Uterus (tissue), 4 donors: ENCODE measurements at places on chromosomes 3 and 15. TPM values are rescaled to one million over a fixed set of nuclear protein-coding genes. Genes with fewer than 3 reads are reported as not detected.

GRCh38 chr3:142801746-142802145 is 77.9 kb downstream of the TRPC1 start:
- no peak for DNase-seq

GRCh38 chr15:56719774-56720555 is 13.3 kb downstream of the ZNF280D start:
- no peak for DNase-seq

DNA sequence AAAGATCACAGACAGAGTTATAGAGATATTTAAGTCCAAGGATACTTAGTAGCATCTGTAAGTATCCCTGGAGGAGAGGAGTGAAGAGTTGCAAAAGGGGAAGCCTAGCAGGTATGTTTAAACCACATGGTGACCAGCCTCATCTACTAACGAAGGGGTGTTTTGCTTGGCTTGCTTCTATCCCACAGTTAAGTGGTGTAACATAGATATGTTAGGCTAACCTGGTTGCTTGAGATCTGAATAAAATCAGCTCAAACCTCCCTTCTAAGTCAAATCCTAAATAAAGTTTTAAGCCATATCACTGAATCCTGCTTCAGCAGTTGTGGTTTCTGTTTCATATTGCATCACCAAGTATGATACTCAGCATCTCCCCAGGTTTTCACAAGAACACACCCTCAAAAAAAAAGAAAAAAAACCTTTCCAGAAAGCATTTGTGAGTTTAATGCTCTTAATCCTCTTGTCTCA is 880.2 kb downstream of the ROBO1 start:
- DNase-seq, result no peak

DNA sequence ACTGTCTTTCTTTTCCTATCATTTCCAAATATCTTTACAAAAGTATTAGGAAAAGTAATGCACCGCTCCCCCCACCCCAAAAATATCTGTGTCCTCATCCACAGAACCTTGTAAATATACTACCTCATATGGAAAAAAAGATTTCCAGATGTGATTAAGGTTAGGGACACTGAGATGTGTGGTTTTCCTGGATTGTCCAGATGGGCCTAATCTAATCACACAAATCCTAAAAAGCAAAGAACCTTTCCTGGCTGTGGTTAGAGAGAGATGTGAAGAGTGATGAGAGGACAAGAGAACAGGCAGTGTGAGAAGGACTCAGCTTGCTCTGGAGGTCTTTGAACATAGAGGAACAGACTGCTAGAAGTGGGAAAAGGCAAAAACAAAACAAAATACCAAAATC is 77.7 kb downstream of the ROBO1 start:
- no peak for DNase-seq

GRCh38 chr15:99545605-99546004 is 20.2 kb upstream of the MEF2A start:
- no peak for DNase-seq

DNA sequence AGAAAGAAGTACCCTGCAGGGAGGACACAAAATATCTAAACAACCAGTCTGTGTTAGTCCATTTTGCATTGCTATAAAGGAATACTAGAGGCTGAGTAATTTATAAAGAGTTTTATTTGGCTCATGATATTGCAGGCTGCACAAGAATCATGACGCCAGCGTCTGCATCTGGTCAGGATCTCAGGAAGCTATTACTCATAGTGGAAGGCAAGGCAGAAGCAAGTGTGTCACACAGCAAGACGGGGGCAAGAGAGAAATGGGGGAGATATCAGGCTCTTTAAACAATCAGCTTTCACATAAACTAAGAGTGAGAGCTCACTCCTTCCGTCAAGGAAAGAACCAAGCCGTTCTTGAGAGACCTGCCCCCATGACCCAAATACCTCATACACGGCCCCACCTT is 614.8 kb downstream of the ZIC1 start:
- no peak for DNase-seq

The SNTN gene
- total RNA-seq, result not detected

DNA sequence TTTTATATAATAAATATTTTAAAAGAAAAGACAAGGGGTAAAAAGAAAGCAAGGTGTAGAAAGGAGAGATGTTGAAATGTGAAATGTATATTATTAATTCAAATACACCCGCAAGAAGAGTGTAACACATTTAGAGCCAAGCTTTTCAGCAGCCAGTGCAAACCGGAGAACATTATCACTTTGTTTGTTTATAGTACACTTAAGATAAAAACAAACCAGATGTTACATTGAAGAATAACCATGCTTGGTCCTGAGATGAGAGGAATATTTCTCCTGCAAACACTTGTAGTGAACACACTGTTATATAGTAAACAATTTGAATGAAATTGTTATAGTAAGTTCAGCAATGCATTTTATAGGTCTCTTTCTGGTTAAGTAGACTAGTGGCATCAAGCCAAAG is 1441.5 kb downstream of the OTOL1 start:
- DNase-seq, result no peak

DNA sequence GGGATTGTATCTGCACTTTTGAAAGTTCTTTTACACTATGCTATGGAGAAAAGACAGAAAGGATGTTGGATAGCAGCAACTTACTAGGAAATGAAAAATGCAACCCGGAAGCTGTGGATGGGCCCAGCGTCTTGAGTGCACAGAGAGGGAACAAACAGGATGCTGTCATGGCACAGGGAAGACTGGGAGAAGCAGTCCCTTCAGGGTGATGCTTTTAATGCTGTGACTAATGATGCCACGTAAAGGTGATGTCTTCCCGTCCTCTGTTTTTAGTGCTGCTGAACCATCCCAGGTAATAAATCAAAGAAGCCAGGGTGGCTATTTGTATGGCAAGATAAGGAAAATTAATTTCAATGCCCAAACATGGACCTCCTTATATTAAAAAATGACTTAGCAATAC is 437.6 kb downstream of the FOXP1 start:
- DNase-seq, result no peak

The GAP43 gene
- not detected for total RNA-seq

- DNase-seq, result no peak
These were observed 13.4 kb downstream of the FOXL2NB start for GRCh38 chr3:138960417-138960852.

DNA sequence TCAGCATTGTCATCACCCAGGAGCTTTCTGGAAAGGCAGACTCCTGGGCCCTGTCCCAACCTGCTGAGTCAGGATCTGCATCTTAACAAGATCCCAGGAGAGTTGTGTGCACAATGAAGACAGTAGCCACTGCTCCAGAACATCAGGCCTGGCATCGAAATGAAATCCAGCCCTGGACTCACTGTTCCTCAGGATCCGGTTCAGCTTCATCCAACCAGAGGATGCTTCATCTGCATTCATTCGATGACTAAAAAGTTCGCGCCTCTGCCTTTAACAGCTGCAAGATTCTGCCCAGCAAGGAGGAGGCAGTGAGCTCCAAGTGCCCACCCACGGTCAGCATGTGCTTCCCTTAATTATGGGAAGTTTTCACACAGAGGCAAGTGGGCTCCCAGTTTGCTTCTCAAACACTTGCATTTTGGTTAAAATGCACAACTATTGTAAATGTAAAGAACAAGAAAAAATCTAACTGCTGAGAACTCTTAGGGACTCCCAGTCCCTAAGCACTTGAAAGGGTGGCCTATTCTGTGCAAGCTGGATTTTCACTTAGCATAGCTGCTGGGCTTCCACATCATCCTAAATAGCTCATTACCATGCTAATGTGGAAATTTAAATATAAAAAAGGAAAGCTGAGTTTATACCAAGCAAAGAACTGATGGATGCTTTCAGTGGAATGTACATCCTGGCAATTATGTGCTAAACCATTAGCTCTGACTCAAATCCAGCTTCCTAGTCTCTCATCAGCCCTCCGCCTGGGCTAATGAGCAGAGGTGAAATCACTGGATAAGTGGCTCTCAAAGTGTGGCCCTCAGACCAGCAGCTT is 25.5 kb upstream of the ESYT3 start:
- no peak for DNase-seq

GRCh38 chr3:112687616-112688015 is 46.7 kb upstream of the CCDC80 start:
- DNase-seq, result no peak

The AGTR1 gene
- 41.2 TPM for total RNA-seq

DNA sequence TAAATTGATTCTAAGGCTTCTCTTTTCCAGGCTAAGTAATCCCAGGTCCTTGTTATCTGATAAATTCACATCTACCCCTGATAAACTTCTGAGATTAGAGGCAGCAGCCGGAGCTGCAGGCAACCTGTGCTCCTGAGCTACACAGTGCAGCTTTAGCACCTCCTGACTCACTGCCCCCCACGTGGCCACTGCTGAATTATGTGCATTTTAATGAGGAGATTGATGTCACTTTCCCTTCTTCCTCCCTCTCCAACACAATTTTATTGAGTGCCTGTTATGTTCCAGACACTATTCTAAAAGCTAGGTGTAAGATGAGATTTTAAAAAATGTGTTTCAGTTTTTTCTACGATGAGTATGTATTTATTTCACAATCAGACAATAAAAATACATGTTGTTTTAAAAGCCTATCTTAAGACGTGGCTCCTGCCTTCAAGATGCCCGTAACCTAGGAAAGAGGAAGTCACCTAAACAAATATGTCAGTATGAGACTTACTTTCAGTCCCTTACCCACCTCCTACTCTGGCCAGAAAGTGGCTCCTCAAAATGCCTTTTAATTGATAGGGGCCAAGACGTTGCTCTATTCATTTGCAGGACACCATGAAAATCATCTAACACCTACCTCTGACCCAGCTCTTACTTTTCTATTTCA is 161.5 kb upstream of the PFN2 start:
- no peak for DNase-seq

GRCh38 chr3:12158387-12159226 is at the start of gene TIMP4:
TIMP4 (minus strand) TSS chr3:12158912; CDS start chr3:12158840, 72 bp downstream.
- peak; percentile 25 for DNase-seq

- no peak for DNase-seq
These were observed 239.2 kb downstream of the GRM7 start for GRCh38 chr3:7100136-7100535.

DNA sequence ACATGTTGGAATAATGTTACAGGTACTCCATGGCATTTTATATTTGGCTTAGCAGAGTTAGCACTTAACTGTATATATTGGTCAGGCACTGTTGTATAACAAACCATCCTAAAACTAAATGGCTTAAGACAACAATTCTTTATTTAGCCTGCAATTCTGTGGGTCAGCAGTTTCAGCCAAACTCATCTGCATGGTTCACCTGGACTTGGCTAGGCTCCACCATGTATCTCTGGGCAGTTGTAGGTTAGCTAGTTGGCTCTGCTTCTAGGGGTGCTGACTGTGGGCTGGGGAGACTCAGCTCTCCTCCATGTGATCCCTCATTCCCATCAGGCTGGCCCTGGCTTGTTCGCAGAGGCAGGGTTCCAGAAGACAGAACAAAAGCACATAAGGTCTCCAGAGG is 34.4 kb downstream of the RARB start:
- DNase-seq, result no peak

GRCh38 chr3:13023235-13023970 is 49.8 kb downstream of the IQSEC1 start:
- DNase-seq, result no peak

- no peak for DNase-seq
These were observed 112.5 kb upstream of the EIF1B start for GRCh38 chr3:40196966-40197365.

The SYNPR gene
- total RNA-seq, result 1.7 TPM

DNA sequence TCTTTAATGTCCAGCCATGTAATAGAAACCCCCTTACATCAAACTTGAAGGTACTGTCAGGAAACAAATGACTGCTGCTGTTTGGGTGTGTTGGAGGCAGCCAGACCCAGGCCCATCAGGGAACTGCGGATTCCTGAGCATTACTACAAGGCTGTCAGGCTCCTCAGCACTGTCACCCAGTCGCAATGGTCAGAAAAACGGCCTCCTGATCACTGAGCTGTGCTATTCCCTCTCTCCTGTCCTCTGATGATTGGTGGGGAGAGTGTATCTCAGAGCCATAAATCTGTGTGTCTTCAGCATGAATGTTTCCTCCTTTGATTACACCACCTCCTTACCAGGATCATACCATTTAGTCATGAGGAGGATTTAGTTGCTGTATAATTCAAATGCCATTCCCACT is 135.2 kb upstream of the GADL1 start:
- no peak for DNase-seq

DNA sequence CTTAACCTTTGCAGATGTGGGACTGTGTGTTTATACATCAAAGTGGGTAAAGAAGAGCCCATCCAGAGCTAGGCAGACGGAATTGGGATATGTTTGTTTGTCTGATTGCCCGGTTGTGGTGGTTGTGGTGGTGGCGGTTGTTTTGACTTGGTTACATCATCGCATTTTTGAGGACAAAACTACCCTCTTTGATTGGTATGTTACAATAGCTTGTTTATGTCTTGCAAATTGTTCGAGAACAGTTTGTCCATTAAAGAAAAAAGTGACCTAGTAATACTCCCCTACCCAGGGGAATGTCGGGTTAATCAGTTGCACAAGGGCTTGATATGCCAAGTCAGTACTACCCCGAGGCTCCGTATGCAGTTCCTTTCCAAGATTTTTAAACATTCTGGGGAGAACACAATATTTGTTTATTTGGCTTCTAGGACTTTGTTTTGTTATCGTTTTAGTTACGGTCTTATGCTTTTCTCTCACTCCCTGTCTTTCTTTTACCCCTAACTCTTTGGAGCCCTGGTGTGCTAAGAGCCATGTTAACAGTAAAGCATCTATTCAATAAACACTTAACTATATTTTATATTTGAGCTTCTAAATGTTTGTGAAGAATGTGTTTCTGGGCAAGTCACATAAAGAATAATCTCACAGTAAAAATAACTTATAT is 315.4 kb downstream of the LPP start:
- DNase-seq, result no peak

The GOLGA6L4 gene
- total RNA-seq, result 2.4 TPM

The ZNF662 gene
- total RNA-seq, result 25.5 TPM

- DNase-seq, result no peak
These were observed 67.2 kb upstream of the SIAH2 start for GRCh38 chr3:150830094-150830681.

DNA sequence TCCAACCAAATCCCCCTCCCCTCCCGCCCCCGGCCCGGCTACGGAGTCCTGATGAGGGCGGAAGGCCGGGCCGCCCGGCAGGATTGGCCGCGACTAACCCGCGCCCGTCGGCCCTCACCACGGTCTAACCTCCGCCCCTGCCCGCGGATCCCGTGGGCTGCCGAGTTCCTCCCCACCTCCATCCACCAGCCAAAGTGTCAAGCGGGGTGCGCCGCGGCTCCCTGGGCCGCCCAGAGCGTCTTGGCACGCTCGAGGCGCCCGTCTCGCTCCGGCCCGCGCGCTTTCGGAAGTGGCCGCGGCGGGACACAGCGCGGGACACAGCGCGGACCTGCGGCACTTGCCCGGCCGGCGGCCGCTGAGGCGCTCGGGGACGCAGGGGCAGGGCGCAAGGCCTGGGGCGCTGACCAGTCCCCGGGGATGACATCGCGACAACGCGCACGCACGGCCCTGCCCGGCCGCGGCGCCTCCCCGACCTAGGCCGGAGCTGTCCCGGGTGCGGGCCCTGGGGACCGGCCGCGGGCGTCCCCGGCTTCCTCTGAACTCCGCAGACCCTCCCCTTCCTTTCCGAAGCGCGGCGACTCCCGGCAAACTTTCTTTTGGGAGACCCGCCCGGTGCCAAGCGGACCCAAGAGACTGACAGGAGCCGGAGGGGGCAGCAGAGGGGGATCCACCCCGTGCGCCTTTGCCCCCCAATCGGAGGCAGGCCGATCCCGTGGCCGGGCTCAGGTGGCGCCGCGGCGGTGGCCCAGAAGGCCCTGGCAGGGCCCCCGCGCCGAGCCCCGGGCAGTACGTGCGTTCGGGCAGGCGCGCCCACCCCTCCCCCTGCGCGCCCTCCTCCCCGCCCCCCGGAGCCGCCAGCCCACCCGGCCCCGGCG is 112.8 kb upstream of the ICE2 start:
- DNase-seq, result peak; percentile 34
